ENCODE measurements at places on chromosomes 11 and 22. TPM values are rescaled to one million over a fixed set of nuclear protein-coding genes. Genes with fewer than 3 reads are reported as not detected.

The NCAM1 gene
- total RNA-seq: 0.39 TPM

The OR10A6 gene
- not detected for total RNA-seq

The TSKU gene
- 17.3 TPM for total RNA-seq

The OR8D4 gene
- not detected for total RNA-seq

The OR51T1 gene
- total RNA-seq: not detected

The SLC7A4 gene
- not detected for total RNA-seq

Measured in activated naive CD4-positive, alpha-beta T cell treated with anti-CD3 and anti-CD28 coated beads, Interleukin-2, amount 50 U/mL, for 72 hours (primary cell).